ENCODE measurements at places on chromosomes 13 and 19.
A peak's percentile ranks its signal among the peaks of the same experiment; 100 is the strongest.

GRCh38 chr19:2569596-2570465, 93.9 kb downstream of the GADD45B start:
- DNase-seq, result no peak

DNA sequence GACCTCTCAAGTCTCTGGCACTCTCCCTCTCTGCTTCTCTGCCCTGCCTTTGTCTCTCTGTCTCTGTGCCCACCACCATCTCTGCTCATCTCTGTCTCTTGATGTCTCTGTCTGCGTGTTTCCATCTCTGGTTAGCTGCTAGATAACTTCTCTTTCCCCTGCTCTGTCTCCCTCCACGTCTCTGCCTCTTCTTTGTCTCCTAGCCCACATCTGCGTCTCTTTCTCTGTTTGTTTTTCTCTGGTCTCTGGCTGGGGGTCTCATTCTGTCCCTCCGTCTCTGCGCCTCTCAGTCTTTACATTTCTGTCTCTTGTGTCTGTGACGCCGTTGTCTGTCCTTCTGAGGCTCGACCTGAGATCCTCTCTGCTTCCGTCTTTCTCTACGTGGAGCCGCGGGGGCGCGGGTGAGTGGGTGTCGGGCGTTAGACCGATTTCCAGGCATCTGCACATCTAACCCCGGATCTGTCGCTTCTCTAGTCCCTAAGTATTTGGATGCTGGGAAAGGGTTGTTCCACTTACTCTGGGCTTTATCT, 386 bp downstream of the GIPR start:
- no peak for DNase-seq

DNA sequence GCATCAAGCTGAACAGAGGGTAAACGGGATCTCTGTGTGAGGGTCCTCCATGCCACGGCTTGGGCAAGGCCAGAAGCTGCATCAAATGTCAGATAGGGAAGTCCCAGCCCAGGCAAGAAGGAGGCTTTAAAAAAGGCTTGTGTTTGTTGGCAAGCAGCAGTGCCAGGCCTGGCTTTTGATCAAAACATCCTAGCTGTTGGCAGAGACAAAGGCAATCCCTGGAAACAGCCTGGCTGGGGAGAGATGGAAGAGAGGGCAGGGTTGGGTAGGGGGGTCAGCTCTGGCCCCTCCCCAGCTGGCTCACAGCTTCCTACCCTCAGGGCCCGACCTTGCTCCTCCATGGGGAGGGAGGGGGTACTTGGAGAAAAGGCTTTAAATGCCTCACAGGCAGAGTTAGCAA, 61.8 kb upstream of the KCTD15 start:
- no peak for DNase-seq

DNA sequence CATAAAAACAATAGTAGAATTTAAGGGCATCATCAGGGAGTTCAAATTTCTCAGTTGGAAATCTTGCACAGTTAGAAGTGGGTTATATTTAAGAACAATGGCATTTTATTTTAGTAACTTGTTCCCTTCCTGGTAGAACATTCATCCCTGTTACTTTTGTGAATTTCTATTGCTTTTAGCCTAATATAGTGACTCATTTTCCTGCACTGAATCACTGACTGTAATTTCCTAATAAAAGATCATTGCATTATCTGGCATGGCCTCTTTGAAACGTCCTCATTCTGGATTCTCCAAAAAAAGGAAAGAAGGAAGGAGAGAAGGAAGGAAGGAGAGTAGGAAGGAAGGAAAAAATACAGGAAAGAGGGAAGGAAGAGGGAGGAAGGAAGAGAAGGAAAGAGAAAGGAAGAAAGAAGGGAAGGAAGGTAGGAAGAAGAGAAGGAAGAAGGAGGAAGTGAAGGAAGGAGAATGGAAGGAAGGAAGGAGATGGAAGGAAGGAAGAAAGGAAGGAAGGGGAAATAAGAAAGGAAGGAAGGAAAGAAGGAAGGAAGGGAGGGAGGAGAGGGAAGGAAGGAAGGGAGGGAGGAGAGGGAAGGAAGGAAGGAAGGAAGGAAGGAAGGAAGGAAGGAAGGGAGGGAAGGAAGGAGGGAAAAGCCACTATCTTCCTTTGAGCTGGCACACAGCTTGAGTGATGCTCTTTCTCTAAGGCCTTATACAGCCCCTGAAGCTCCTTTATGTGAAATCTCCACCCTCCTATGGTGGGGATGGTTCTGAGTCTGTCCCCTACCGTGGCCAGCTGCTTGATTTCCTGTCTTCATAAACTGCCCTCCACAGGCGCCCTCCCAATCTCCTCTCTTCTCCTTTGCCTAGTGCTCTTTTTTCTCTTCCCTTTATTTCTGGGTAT, 29.8 kb upstream of the TM9SF2 start:
- no peak for DNase-seq

- no peak for DNase-seq
These were observed 71.9 kb upstream of the ZNF724 start for GRCh38 chr19:23321953-23322549.

DNA sequence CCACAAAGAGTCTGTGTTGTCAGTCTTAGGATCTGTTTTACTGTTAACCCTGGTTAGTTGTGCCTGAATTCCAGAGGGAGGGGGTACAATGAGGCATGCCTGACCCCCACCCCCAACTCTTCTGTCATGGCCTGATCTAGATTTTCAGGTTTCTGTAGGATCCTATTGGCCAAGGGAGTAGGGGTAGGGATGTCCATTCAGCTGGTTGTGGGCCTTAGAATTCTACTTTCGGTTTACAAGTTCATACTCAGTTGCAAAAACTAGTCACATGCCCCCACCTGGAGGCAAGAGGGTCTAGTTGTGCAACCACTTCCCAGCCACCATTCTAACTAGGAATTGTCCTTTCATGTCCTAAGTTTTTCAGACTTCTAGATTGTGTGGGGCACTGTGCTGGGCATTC, 94.3 kb upstream of the MBNL2 start:
- no peak for DNase-seq

- peak; percentile 58 for DNase-seq
These were observed 33.8 kb downstream of the COL4A2 start for GRCh38 chr13:110340812-110341444.

DNA sequence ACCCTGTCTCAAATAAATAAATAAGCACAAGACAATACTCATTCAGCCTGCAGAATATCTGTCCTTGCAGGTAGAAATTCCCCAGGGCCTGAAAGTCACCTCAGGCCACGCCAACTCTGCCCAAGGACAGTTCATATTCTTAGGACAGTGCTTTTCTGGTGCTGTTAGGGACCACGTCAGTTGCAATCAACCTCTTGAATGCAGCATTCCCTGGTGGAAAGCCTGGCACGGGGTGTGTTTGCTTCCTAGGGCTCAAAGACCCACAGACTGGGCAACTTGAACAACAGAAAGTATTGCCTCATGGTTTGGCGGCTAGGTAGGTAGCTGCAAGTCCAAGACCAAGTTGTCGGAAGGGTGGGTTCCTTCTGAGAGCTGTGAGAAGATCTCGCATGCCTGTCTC, 160.3 kb downstream of the KCTD15 start:
- DNase-seq, result no peak

GRCh38 chr13:98208606-98209005, 31.5 kb upstream of the RNF113B start:
- DNase-seq, result no peak

- DNase-seq, result no peak
These were observed 285.8 kb upstream of the KLHL1 start for GRCh38 chr13:70394031-70394548.

DNA sequence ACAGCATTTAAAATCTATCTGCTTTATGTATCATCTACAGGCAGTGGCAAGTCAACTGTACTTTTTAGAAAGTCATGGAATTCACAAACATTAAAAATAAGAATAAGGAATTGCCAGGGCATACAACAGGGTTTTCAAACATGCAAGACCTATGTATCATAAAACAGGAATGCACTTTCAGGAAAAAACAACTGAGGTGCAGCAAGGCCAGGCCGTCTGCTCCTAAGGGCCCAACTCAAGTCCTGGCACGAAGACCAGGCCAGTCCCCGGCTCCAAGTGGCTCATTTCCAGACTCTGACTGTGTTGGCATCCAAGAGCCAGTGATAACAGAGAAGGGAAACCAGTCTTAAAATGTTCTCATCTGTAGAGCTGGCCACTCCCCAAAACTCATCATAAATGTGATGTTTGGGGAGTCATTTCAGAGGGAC, 7.1 kb downstream of the RFX2 start:
- DNase-seq, result peak; percentile 48

- no peak for DNase-seq
These were observed 7.1 kb downstream of the DNASE2 start for GRCh38 chr19:12873891-12874745.

DNA sequence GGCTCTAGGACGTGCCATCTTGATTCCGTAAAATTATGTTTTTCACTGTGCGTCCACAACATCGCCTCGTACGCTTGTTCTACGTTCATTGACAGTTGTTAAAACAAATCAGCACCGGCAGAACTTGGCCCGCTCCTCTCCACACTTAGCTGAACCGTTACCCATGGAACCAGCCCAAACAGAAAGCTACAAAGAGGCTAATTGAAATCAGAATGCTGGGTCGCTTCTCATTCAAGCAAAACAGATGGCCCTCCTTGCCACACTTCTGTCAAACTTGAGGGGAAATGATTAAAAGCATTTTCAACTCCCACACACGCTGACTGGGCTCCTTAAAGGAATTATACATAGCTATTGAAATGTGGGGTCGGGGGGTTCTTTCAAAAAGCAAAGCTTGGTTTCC, 71.6 kb downstream of the TM9SF2 start:
- no peak for DNase-seq

- no peak for DNase-seq
These were observed 1574.4 kb upstream of the PRR20A start for GRCh38 chr13:55566334-55566733.

GRCh38 chr19:43741075-43741825, 13.5 kb downstream of the SMG9 start:
- DNase-seq, result no peak

- no peak for DNase-seq
These were observed 539.0 kb downstream of the EFNB2 start for GRCh38 chr13:105996391-105997025.

GRCh38 chr19:21691661-21692060, 75.7 kb downstream of the ZNF100 start:
- no peak for DNase-seq

DNA sequence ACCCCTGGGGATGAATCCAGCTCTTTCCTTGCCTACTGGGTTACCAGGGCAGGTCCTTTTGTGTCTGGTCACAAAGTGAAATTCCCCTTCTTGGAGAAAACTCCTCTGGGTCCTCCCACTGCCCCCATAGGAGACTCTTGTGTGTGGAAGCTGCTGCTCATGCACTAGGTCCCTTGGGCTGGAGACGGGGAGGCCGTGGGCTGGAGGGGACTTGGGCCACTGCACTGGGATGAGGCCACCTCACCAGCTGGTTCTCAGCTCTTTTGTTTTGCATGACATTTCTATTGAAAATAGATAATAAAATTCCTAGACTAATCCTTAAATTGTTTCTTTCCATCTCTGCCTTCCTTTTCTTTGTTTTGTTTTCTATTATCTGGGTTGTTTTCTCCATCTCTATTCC, 62.4 kb downstream of the TEX29 start:
- DNase-seq, result no peak

GRCh38 chr13:97043302-97043701, 49.0 kb upstream of the OXGR1 start:
- no peak for DNase-seq

- no peak for DNase-seq
These were observed 1257.3 kb downstream of the DIAPH3 start for GRCh38 chr13:58906329-58907007.

- DNase-seq, result no peak
These were observed 31.3 kb upstream of the SIN3B start for GRCh38 chr19:16797876-16798275.

DNA sequence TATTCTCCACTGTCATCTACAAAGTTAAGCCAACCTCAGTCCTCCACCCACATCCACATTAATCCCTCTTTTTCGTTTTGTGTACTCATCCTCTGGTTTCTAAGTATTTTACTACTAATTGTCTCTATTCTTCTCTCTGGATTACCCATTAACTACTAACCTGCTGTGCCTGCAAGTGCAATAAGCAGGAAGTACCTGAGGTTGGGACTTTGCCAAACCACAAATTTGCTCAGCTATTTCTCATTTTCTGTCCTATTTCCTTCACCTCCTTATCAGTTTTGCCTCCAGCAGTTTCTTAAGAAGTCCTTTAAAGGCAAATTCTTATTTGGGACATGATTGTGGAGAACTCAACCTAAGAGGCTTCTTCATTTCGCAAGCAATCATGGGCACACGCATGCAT, 1708.9 kb downstream of the SLITRK5 start:
- DNase-seq, result no peak

Data from T1000 (cell line).